NCI-H1048 (cell line): ENCODE measurements at places on chromosomes 5 and 9.
A peak's percentile ranks its signal among the peaks of the same experiment; 100 is the strongest.

GRCh38 chr9:121322037-121322736 is 47.9 kb downstream of the STOM start:
- no peak for DNase-seq

- DNase-seq: no peak
These were observed 142.6 kb downstream of the PBX3 start for GRCh38 chr9:125889476-125890419.

DNA sequence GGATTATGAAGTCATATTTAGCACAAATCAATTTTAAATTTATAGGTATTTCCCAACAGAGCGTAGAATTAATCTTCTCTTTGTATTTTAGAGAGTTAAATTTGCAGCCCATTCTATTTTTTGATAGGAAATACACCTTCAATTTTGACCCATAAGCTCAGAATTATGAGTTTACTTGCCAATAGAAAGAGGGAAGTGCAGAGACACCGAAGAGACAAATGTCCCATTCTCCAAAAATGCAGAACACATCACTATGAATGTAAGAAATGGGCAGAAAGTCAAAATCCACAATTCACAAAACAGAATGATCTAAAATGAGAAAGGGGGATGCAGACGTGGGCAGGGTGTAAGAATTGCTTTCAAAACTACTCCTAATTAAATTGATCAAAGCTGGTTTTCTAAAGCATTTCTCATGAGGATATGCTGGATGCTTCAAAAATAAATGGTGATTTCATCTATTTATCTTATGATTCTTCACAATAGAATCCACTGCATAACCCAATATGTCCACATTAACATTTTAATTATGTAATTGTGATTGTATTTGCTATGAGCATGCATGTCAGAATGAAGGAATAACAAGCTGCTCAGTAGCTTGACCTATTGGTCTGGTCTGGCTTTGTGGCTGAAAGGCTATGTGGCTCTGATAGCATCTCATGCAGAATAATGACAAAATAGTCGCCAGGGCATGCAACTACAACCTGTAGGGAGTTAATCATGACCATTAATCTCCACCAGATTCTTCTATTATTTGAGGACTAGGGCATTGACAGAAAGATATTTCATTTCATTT is 550.1 kb upstream of the CDH18 start:
- DNase-seq: no peak

DNA sequence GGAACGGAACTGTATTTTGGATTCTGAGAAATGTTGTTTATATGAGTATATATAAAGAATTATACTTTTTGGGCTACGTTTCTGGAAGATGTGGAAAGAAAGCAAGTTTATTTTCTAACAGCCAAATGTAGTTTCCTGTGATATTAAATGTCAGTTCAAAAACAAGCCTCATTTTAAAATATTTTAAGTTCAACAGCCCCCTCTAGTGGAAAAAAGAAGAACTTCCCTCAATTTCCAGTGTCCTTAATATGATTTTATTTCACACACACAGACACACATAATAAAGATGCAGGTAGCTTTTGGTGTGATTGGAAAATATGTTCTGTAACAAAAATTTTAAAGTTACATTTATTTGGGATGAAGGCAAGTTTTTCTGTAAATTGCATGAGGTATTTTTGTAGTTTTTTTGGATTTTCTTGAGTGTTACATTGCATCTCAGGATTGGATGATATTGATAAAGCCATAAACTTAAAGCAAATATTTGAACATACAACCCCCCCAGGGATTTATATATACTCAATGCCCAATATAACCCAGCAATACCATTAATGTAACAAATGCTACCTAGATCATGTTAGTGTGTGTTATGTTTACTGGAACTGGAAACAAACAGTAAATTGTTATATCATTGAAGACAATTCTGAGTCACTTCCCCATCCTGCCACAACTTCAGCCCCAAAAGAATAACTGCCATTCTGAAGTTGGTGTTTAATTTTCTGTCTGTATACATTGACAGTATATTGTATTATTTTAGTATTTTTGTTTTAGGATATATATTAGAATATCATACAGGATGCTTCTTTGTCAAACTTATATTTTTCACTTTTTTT is 54.0 kb downstream of the CCDC171 start:
- DNase-seq: peak; percentile 5

GRCh38 chr9:125841444-125841843 is 94.3 kb downstream of the PBX3 start:
- no peak for DNase-seq

DNA sequence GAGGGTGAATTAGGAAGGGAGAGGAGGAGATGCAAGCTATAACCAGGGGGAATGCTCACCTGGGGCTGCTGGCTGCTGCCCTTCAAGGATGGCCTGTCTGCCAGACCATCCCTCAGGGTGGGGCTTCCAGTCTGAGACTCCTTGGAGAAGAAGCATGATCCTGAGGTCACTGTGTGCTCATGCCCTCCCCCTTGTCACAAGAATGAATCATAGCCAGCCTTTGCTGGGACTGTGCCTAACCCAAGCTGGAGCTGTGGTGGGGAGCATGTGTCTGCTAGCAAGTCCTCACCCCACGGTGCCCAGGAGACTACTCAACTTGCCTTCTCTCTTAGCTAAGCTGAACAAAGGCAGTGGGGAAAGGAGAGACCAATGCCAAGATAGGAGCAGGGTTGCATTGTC is 463.6 kb downstream of the SPOCK1 start:
- no peak for DNase-seq

- no peak for DNase-seq
These were observed 372.7 kb downstream of the ICE1 start for GRCh38 chr5:5795074-5795771.

DNA sequence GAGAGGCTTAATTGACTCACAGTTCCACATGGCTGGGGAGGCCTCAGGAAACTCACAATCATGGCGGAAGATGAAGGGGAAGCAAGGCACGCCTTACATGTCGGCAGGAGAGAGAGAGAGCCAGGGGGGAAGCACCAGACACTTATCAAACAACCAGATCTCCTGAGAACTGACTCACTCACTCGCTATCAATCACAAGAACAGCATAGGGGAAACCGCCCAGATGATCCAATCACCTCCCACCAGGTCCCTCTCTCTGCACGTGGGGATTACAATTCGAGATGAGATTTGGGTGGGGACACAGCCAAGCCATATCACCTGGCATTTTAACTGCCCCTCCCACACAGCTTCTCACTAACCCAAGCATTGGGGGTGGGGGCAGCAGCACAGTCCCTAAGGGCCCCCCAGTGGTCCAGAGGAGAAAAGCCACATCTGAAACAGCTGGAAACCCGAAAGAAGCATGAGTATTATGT is 76.1 kb upstream of the ASS1 start:
- DNase-seq: no peak

DNA sequence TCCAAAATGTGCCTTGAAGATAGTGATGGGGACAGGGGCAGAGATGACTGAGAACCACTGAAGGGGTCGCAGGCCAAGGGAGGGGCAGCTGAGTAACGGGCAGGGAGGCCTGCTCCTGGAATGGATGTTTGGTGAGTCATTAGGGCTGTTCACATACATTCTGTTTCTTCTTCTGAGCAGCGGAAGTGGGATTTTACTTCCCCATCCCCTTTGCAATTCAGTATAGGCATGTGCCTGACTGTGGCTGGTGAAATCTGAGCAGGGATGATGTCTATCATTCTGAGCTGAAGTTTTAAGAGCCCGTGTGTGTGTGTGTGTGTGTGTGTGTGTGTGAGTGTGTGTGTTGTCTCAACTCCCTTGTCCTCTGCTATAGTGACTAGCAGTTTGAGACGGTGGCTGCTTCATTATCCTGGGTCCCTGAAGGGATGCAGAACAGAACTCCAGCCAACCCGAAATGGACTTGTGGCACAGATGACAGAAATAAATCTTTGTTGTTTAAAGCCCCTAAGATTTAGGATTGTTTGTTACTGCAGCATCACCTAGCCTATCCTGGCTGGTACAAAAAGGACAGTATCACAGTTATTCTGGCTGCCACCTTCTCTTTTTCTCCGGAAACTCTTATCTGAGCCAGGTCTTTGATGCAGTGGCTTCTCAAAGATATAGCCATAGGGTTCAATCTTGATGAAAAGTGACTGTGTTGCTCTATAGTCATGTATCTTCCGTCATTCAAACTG is 29.2 kb upstream of the TGFBI start:
- no peak for DNase-seq

GRCh38 chr5:141878711-141879425 is 658 bp upstream of the PCDH1 start:
- DNase-seq: peak; percentile 55

- no peak for DNase-seq
These were observed 53.0 kb downstream of the NUP214 start for GRCh38 chr9:131178382-131178781.

DNA sequence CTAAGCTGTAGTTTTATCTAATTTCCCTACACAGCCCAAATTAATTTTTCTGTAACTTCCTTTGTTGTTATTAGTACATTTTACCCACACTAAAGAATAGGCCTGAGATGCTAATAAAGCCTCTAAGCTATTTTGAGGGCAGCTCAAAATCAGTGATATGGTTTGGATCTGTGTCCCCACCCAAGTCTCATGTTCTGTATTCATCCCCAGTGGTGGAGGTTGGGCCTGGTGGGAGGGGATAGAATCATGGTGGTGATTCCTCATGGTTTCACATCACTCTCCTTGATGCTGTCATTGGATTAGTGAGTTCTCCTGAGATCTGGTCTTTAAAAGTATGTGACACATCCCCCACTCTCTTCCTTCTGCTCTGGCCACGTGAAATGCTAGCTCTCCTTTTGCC is 27.3 kb downstream of the LURAP1L start:
- no peak for DNase-seq

- DNase-seq: no peak
These were observed 5.8 kb downstream of the OTP start for GRCh38 chr5:77632526-77633206.

DNA sequence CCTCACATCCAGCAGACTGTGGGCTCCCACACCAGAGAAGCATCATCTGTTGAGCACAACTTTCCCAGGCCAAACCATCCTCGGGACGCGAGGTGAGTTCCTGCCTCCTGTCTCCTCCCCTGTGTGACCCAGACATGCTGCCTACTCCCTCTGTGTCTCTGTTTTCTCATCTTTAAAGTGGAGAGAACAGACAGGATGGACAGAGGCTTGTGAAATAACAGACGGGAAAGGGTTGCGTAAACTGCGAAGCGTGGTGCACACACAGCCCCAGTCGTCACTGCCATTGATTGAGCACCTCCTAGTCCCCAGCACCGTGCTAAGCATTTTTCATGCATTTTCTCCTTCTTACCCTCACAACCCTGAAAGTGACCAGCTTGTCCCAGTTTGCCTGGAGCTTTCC is 52.1 kb upstream of the LMX1B start:
- DNase-seq: no peak

GRCh38 chr9:82555431-82556051 is 507.4 kb downstream of the RASEF start:
- no peak for DNase-seq

GRCh38 chr9:107810461-107810961 is 320.9 kb upstream of the KLF4 start:
- no peak for DNase-seq

- DNase-seq: no peak
These were observed 299.8 kb downstream of the TLE1 start for GRCh38 chr9:81389569-81389993.

GRCh38 chr9:100090880-100091279 is 7.9 kb downstream of the ERP44 start:
- DNase-seq: no peak

- no peak for DNase-seq
These were observed 247.0 kb downstream of the YTHDC2 start for GRCh38 chr5:113760486-113760885.

DNA sequence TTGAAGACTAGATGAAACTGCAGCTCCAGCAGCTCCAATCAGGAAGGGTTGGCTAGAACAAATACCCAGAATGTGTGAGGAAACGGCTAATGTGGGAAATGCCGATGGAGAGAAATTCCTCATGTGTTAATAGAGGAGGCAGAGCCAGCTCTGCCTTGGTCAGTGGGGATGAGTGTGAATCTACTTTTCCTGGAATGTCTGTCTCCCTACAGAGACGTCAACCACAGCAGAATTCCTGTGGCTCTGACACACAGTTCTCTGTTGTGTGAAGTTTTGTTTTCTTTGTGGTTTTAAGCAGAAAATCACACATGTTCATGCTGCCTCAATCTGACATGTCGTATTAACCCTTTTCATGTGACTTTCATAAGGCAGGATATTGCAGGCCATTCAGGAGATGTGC is 476.6 kb upstream of the WWC1 start:
- no peak for DNase-seq

DNA sequence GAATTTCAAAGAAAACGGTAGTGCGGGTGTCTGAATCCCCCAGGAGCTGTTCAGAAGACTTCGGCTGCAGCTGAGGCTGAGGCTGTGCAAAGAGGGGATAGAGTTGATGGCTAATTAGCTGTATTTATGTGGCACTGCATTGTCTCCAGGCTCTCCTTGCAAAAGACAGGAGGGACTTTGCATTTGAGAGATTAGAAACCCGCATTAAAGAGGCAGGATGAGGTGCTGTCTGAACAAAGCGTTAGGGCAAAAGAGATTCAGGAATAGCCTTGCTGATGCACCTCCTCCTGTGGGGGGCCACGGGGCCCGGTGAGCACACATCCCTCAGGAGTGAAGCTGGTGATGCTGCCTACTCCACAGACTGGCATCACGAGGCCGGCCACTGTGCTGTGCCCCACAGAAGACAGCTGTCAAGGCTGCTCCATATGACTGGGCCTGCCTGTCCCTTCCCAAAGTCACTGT is 343.6 kb upstream of the DAP start:
- DNase-seq: no peak

GRCh38 chr9:75927356-75927755 is 36.9 kb downstream of the PCSK5 start:
- no peak for DNase-seq

GRCh38 chr9:99103901-99104458 is 933 bp upstream of the TGFBR1 start:
- DNase-seq: no peak

GRCh38 chr9:130194378-130194932 is 22.3 kb downstream of the NCS1 start:
- DNase-seq: no peak

GRCh38 chr9:13568841-13569601 is 289.5 kb upstream of the MPDZ start:
- DNase-seq: no peak

- DNase-seq: no peak
These were observed 10.4 kb downstream of the TMOD1 start for GRCh38 chr9:97511655-97512427.

GRCh38 chr5:6652025-6652424 is 18.8 kb downstream of the SRD5A1 start:
- DNase-seq: no peak

- no peak for DNase-seq
These were observed at the start of gene IFNA6 for GRCh38 chr9:21350787-21351186. Gene IFNA6, minus strand, starts transcription at chr9:21350887. Its CDS starts 0 bp downstream, at chr9:21350887.
